Heart left ventricle (tissue), 16 donors: ENCODE measurements at places on chromosomes 11 and 22. TPM values are rescaled to one million over a fixed set of nuclear protein-coding genes. Genes with fewer than 3 reads are reported as not detected.

DNA sequence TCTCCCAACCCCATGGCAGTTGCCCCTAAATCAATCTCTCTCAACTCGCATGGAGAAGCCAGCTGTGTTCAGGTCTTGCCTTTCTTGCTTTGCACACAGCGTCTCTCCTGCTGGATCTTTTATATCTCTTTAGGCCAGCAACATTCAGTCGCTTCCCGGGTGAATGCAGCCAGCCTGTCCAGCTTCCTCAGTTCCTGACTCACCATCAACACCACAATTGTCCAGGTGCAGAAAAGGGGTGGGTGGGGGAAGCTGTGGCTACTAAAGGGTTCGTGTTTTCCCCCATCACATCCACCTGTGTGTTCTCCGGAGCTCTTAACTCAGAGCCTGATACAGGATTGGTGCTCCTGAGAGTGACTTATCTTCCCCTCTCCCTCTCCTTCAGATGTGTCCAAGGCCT lies 116.5 kb downstream of the HIPK3 start:
- no peak for DNase-seq

- no peak for DNase-seq
Measured at GRCh38 chr22:43088627-43088983, 586 bp downstream of the TTLL1 start.

DNA sequence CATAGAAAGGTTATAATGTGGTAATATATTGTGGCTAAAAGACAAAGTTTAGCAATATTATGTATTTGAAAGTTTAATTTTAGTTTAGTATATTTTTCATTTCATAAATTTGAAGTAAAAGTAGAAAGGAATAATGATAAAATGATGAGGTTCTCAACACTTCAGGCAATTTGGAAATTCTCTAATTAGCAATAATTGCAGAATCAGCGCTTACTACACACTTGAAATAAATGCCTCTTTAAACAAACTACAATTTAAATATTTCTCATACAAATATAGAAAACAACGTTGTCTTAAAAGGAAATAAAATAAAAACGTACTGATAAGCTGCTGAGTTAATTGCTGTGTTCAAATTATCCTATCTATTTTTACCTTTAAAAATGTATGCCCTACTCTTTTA lies 25.9 kb downstream of the CASP12 start:
- no peak for DNase-seq

DNA sequence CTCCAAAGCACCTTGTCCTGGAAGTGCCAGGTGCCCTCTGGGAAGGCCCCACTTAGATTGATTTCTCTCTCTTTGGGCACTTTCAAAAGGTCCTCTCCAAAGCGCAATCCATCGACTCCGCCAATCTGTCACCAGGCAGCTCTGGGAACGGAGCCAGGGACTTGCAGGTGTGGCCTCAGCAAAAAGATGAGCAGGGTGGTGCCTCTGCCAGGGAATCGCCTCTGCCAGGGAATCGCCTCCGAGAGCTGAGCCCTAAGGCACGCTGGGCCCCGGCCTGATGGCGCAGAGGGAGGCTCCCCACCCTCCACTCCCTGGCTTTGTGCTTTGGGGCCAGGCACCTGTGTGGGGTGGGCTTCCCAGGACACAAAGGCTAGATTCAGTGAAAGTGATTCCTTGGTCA lies 1391.3 kb downstream of the TBC1D22A start:
- no peak for DNase-seq

DNA sequence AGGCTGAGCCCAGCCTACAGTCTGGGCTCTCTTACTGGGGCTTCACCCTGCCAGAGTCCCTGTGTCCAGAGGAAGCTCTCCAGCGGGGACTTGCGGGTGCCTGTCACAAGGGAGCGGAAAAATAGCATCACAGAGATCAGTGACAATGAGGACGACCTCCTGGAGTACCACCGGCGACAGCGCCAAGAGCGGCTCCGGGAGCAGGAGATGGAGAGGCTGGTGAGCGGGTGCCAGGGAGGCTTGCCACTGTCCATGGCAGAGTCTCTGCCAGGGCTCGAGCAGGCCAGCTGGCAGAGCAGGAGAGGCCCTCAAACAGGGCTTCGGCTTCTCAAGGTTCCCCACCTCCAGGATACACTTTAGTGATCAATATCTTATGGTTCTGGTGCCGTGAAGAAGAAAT lies 21.0 kb downstream of the PHLDB1 start:
- DNase-seq, result peak; percentile 47

DNA sequence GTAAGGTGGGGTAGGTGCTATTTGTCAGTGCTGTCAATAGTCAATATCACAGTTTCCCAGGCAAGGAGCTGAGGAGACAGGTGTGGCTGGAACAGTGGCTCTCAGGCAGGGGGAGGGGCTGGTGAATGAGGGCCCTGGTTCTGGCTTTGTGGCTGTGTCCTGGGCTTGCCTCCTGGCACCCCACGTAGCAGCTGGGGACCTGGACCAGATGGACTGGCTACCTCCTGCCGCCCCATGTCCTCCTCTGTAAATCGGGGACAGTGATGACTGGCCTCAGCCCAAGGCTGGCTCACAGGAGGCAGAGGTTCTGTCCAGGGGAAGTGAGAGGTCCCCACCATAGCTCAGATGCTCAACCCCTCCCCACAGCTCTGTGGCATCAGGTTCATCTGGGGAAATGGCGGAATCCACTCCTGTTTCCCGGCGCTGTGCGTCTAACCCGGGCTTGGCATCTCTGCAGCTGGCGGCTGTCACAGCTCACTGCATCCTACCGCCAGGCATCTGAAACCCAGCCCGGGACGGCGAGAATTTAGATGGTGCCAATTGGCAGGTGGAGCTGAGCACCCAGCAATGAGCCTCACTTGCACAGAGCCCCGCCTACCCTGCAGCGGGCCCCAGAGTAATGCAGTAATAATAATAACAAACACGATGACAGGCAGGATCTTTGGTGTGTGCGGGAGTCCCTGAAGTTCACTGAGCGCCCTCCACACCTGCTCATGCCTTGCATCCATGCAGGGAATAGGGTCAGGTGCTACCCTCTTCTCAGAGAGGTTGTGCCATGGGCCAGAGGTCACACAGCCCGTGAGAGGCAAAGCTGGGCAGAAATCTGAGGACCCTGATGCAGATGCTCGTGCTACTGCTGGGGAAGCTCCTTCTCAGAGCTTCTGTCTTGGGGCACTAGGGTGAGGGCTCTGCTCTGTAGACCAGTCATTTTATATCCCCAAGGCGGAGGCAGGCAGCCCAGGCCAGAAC lies 27.8 kb upstream of the SHISAL1 start:
- no peak for DNase-seq

GRCh38 chr11:134712228-134713145 lies 300.4 kb upstream of the B3GAT1 start:
- DNase-seq, result no peak

GRCh38 chr11:115706626-115707135 lies 202.5 kb upstream of the CADM1 start:
- DNase-seq, result no peak

DNA sequence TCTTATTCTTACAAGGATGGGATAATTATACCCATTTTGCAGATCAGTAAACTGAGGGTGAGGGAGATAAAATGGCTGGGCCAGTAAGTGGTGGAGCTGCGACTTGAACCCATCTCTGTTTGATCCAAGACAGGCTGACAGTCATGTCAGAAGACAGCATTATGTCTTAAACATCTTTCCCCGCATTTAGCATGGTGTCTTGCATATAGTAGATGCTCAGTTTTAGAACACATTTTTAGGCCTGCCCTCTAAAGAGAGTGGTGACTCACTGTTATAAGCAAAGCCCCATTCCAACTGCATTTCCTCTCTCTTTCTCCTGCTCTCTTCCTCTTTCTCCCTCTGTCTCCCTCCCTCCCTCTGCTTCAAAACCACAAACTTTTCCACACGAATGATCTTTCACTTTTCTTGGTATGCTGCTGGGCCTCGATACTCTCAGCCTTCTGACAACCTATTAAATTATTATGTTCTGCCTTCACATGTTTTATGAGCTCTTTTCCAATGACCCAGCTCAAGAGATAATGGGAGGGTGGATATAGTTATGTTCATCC lies 25.2 kb downstream of the CWC15 start:
- no peak for DNase-seq

DNA sequence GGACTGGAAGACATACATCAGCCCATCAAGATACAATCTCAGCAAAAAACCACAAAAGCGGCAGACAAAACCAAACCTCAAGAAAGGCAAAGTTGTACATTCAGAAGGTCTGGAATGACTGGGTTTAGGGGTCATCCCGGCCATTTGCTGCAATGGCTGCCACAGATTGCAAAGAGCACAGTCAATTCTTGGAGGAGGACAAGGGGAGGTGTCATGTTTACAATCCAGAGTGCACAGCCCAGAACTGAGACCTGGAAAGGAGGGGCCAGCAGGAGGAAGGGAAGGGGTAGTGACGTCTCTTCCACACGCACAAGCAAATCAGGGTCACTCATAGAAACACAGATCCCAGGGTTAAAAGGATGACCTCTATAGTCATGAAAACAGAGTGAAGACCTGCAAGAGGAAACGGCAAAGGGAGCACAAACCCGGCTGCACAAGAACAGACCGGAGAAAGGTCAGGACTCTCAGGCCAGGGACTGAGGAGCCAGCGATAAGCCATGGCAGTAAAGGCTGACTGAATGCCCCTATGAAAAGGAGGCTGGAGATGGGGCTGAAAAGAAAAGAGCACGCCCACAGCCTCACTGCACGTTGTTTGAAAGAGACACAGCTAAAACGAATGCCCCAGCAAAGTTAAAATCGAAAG lies 18.2 kb upstream of the MUC5AC start:
- DNase-seq, result no peak

- DNase-seq, result no peak
Measured at GRCh38 chr11:103773059-103773458, 263.4 kb upstream of the DDI1 start.

GRCh38 chr11:83072350-83073242 lies 899 bp upstream of the RAB30 start:
- no peak for DNase-seq

DNA sequence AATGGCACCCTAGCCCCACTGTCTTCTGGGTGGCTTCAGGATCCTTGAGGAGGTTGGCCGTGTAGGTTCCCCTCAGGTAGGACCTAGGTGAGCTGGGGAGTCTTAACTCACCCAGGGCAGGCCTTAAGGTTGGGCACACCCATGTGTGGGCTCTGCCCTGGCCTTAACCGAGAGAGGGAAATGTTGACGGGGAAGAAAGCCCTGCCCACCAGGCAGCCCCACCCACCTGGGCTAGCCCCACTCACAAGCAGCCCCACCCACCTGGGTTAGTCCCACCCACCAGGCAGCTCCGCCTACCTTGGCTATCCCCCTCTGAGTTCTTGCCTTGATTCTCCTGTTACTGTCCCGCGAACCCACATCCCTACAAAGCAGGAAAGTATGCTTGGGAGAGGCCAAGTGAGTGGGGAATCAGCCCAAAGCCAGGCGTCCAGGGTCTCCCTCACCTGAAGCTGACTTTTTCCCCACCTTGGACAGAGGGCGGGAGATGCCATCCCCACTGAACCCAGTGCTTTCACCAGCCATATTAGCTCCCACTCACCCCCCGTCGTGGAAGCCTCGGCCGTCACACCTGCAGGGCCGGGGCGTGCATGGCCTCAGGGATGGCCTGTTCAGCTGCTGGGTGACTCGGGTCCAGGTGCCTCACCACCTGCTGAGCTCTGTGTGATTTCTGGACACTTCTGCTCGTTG lies at the start of gene MYEOV:
MYEOV (plus strand) TSS at position 337 of the 687 bp plus-strand sequence. CDS start 1,200 bp downstream, outside the sequence.
- no peak for DNase-seq

DNA sequence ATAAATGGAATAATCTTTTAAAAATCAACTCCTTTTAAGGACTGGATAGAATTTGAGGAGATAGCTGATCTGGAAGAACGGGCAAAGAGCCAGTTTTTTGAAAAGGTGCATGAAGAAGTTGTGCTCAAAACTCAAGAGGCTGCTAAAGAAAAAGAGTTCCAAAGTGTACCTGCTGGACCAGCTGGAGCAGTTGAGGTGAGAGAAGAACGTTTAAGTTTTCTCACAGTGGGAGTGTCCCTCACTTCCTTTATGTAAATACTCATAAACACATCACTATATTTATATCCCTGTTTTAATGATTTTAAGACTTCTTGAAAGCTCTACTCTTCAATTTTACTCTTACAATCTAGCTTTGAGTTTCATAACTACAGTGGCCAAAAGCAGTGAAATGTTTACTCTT lies 11.7 kb upstream of the ANKRD42 start:
- no peak for DNase-seq

DNA sequence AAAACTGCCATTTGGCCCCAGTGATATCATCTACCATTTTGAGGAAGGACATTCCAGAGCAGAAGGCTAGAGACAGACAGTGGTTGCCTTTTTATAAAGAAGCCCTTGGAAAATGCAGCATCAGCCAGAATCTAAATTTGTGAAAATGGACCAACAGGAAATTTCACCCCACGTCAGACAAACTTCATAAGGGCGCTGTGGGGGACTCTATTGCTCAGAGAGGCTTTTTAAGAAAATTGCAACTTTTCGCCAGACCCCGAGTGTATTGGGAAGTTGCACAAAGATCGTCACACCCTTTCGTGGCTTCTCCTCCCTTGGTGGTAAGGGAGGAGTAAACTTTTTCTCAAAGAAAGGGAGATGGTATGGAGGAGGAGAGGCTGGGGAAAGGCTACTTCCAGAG lies 12.3 kb upstream of the ALX4 start:
- no peak for DNase-seq

GRCh38 chr11:82261367-82261766 lies 472.3 kb downstream of the FAM181B start:
- no peak for DNase-seq

DNA sequence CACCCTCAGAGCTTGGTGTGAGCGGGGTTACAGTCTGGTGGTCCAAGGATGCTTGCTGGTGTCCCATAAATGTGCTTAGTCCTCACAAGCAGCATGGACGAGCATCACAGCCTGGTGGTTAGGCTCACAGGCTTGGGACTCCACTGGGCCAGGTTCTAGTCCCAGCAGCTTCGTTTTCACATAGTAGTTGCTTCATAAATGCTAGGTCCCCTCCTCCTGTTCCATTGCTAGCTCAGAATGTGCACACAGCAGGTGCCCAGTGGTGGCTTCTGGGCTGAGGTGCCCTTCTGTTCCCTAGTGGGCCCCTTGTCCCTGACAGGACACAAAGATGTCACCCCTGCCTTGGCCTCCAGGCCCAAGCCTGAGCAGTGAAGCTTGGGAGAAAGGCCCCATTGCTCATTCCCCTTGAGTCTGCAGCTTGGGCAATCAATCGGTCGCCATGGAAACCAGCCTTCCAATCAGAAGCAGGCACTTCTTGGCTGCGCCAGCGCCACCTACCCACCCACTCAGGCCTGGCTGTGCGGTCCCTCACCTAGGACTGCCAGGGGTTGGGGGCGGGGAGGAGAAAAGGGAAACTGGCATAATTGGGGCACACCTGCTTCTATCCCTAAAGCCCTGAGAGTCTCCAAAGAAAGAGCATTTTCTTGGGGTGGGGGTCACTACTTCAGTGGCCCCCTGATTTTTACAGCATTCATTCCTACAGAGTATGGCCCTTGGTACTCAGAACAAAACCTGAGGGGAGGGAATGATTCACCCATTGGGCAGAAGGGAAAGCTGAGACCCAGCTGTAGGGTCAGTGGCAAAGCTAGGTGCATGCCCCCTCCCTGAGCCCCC lies 48.1 kb downstream of the CYTH4 start:
- no peak for DNase-seq

The ISX gene
- total RNA-seq, result not detected

The SAA4 gene
- total RNA-seq, result not detected

The SYT13 gene
- 4.8 TPM for total RNA-seq

The KCNJ4 gene
- total RNA-seq, result 30.2 TPM

The C11orf42 gene
- total RNA-seq, result not detected

The CNTF gene
- 1.00 TPM for total RNA-seq
